Activated naive CD4-positive, alpha-beta T cell (primary cell): ENCODE measurements at places on chromosomes 7 and 10.

DNA sequence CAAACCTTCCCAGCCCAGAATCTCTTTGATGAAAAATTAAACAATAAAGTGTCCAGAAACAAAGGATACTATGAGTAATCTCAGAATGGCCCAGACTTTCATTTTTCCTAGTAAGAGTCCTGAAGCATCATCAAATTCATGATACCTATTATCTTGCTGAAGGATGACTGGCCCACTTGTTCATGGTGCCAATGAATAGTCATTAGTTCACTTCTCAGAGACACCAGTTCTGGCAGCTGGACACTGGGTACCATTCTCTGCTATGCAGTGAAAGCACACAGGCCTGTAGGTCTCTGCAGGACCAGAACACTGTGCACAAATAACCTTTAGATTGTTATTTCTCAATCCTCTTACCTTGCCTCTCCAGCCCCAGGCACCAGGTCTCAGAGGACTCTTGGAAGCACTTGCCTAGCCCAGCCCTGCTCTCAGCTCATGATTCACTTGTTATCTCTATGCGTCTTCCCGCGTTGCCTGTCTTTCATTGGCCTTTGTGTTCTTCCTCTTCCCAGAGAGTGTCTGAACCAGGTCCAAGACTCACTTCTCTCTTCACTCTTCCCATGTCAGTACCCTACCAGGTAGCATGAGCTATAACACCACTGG is 98.1 kb upstream of the AGBL3 start:
- DNase-seq: no peak

GRCh38 chr10:48494611-48495010 is 110.3 kb downstream of the ARHGAP22 start:
- no peak for DNase-seq

DNA sequence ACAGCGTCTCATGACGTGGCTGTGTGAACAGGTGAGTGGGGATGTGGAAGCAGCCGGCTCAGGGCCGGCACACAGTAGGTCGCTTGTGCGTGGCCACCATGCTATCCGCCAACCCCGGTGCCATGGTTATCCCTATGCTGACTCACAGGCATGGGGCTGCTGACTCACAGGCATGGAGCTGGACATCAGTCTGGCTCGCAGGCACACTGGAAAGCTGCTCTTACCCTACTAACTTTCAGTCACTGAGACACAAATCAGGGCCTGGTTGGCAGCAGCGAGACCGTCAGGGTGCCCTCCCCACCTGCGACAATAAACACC is 341.9 kb downstream of the PTPRN2 start:
- DNase-seq: no peak

DNA sequence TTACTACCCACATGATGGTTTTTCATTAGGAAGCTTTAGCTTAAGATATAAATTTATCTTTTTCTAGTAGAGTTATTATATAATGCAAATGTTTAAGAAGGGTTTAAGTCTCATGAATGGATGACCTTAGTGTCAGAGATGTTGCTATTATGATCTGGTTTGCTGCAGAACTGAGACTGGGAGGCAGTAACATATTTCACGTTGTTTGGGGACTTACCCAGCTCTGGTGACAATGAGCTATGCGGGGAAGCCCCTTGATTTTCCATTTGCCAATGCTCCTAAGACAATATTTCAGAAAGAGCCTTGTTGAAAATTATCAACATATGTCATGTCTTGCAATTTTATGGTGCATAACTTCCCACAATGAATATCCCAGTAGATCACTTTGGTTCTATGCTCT is 754.6 kb downstream of the REEP3 start:
- no peak for DNase-seq

DNA sequence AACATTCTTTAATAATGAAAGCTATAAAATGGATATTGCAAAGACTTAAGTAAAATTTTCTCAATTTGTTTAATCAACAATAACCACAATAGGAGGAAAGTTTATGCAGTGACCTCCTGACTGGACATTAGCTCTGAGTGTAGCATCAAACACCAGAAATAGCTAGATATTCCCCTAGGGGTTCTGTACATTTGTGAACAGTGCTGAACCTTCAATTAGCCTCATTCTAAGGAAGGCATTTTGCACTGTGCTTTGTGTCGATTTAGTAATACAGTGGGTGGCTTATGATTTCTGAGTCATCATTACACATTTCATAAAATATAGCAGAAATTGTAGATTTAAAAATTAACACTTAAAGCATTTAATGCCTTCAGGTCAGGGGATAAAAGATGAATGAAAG is 367.3 kb upstream of the PCDH15 start:
- DNase-seq: no peak

GRCh38 chr10:128629111-128630096 is 503.2 kb upstream of the MKI67 start:
- DNase-seq: no peak

DNA sequence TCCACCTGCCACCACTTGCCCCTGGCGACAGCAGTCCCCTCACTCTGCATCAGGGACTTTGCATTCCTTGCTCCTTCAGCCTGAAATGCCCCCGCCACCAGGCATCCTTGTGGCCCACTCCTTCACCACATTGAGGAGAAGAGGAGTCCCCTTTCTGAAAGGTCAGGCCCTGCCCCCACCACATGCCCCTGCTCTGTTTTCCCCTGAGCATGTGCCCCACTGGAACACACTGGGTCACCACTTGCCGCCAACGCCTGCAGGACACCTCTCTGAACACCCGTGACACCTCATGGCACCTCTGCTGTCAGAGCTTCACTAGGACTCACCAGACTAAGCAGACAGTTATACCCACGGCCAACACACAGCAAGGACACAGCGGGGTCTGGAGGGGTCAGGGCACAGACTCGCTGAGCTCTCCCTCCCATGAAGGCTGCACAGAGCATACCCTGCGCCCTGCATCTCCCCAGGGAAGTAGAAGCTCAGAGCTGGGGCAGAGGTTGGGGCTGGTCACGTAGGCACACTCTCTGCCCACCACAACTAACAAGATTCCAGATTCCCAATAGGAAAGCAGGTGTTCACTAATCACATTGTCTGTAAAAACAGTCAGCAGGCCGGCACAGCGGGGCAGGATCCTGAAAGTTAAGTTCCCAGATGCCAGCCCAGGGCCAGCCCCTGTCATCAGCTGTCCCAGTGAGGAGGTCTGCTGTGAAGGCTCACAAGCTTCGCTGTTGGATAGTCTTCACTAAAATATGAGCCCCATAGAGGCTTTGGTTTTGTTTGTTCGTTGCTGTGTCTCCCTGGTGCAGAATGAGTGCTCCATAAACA is 5.8 kb upstream of the AOC1 start:
- no peak for DNase-seq

GRCh38 chr10:13231190-13231589 is 3.0 kb downstream of the UCMA start:
- DNase-seq: no peak

- DNase-seq: no peak
Observed at GRCh38 chr10:68327889-68328786, 3.7 kb upstream of the HNRNPH3 start.

GRCh38 chr7:54932818-54933543 is 85.8 kb upstream of the EGFR start:
- DNase-seq: no peak

GRCh38 chr7:86914551-86914950 is 144.9 kb downstream of the ELAPOR2 start:
- DNase-seq: no peak

DNA sequence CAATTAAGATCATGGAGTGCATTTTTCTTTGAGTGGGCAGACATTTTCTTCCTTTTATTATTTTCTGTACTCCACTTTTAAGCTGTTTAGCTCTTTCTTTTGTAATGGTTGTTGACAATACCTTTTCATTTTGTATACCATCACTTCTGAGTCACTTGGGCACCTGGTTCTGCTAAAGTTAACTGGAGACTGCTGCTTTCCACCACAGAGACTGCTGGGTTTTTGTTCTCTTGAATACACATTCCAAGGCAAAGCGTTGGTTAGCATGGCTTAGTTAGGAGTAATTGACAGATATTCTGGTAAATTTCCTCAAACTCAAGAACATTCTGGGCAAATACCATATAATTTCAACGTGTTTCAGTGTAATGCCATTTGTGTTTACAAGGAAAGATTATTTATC is 541.9 kb upstream of the CELF2 start:
- no peak for DNase-seq

DNA sequence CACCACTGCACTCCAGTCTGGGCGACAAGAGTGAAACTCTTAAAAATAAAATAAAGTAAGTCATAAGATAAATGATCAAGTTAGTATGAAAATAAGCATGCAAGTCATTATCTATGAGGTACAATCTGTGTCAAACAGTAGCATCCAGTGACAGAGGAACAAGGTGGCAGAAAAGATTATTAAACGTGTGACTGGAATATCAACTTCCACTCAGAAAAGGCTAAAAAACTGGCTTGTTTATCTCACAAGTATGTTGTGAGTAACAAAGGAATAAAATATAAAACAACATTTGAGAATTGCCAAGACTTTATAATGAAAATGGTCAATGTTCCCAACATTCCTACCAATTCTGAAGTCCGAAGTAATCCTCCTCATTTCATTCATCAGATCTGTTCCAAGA is 30.3 kb downstream of the ITGB1 start:
- no peak for DNase-seq

- DNase-seq: no peak
Observed at GRCh38 chr10:2202401-2202800, 465.1 kb upstream of the ADARB2 start.

- DNase-seq: no peak
Observed at GRCh38 chr10:24664991-24665390, 58.7 kb downstream of the ARHGAP21 start.

DNA sequence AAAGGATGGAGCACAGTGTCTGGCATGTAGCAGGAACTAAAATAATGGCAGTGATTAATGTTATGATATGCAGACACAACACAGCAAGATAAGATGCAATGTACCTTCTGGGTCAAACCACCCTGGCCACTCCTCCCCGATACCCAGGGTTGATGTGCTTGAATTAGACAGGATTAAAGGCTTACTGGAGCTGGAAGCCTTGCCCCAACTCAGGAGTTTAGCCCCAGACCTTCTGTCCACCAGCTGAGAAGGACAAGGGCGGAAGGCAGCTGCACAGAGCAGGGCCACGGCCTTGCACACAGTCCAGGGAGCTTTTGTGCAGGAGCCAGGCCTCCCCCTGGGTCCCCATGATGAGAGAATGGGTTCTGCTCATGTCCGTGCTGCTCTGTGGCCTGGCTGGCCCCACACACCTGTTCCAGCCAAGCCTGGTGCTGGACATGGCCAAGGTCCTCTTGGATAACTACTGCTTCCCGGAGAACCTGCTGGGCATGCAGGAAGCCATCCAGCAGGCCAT is at the start of gene RBP3:
Gene RBP3 (plus strand): TSS at position 226 of the 514 bp plus-strand sequence. CDS start 122 bp downstream, at position 348.
- DNase-seq: no peak

- DNase-seq: no peak
Observed at GRCh38 chr10:61135276-61135721, 191.3 kb upstream of the RHOBTB1 start.

GRCh38 chr10:60722623-60723022 is 55.7 kb upstream of the CDK1 start:
- no peak for DNase-seq

GRCh38 chr7:105814481-105814880 is 61.9 kb downstream of the ATXN7L1 start:
- no peak for DNase-seq

- no peak for DNase-seq
Observed at GRCh38 chr7:141466151-141466904, 84.9 kb upstream of the AGK start.

- no peak for DNase-seq
Observed at GRCh38 chr10:73576178-73576889, 14.8 kb downstream of the USP54 start.

- DNase-seq: no peak
Observed at GRCh38 chr10:104232613-104233102, 494 bp upstream of the CFAP43 start.

DNA sequence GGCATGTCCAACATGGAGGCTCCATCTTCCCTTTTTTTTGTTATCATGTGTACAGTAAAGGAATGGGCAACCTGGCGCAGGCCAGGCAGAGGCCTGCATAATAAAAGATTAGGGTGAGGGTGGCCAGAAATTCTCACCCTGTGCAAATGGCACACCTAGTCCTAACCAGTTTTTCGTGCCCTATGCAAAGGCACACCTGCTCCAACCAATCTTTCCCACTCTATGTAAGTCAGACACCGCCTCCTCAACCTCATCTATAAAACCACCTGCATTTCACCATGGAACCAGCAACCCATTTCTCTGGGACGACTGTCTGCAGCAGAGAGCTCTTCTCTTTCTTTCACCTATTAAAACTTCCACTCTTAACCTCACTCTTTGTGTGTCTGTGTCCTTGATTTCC is 16.1 kb downstream of the TBATA start:
- DNase-seq: no peak

DNA sequence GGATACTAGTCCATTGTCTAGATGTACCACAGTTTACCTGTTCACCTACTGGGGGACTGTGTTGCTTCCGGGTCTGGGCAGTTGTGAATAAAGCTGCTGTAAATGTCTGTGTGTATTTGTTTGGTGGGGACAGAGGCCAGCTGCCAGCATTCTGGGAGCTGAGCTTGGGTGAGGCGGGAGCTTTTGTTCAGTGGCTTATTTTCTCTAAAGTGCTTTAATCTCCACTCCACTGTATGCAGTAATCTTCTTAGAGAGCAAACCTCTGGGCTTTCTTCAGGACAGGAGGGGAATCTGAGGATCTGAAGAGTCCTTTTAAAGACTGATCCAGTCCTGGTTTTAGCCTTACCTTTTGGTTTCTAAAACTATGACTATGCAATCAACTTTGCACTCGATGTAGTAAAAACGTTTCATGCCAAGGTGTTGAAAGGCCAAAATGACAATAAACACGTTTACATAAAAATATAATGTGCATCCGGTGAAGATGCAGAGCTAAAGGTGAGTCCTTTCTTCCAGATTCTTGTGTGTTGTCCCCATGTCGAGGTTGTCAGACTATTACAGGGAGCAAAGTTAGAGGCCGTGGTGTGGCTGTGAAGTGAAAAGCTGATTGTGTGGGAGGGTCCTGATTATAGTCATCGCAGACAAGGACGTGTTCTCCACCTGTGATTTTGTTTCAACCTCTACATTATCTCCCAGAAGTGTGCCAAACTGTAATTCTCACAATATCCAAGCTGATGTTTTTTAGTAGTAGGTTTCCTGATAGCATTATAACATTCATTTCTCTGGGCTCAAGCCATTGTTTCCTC is 279.8 kb downstream of the CAMK1D start:
- DNase-seq: no peak

- no peak for DNase-seq
Observed at GRCh38 chr7:1410992-1411391, 48.3 kb downstream of the MICALL2 start.

GRCh38 chr7:92622685-92623084 is 32.5 kb upstream of the FAM133B start:
- DNase-seq: no peak

DNA sequence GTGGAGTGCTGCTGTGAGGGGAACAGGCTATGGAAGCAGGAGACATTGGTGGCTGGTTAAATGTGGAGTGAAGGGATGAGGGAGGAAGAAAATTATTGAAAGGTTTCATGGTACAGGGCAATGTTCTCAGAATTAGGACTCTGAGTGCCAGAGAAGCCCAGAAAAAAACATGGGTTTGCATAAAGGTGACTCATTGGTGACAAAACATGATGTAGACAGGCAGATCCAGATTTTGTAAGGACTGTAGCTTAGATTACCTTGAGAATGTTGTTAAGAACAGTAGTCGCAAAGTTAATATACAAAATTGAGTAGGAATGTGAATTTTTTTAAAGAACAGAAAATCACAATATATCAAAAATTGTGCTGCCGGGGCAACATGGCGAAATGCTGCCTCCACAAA is 134.9 kb upstream of the ZNF438 start:
- DNase-seq: no peak
